M059J (cell line): ENCODE measurements at places on chromosomes 5 and 9. TPM values are rescaled to one million over a fixed set of nuclear protein-coding genes. Genes with fewer than 3 reads are reported as not detected.

The CCDC171 gene
- 0.66 and 1.8 TPM in 2 replicates for total RNA-seq

The CRHBP gene
- total RNA-seq, result not detected in 2 replicates

The CTXN3 gene
- total RNA-seq, result not detected in 2 replicates

The EQTN gene
- not detected in 2 replicates for total RNA-seq

The DIPK1B gene
- 1.5 and 1.6 TPM in 2 replicates for total RNA-seq

The GNAQ gene
- 21.4 and 39.2 TPM in 2 replicates for total RNA-seq

The TAF11L10 gene
- not detected in 2 replicates for total RNA-seq

The FOXD4L5 gene
- total RNA-seq, result 0.07 TPM in 1 of 2 replicates, not detected in the other

The DMRTA1 gene
- 2.4 and 3.1 TPM in 2 replicates for total RNA-seq

The ASS1 gene
- 0.74 and 4.0 TPM in 2 replicates for total RNA-seq

The KCNV2 gene
- total RNA-seq, result not detected in 2 replicates

The LAMC3 gene
- total RNA-seq, result not detected in 2 replicates
